ENCODE measurements at places on chromosomes 5 and 9.

DNA sequence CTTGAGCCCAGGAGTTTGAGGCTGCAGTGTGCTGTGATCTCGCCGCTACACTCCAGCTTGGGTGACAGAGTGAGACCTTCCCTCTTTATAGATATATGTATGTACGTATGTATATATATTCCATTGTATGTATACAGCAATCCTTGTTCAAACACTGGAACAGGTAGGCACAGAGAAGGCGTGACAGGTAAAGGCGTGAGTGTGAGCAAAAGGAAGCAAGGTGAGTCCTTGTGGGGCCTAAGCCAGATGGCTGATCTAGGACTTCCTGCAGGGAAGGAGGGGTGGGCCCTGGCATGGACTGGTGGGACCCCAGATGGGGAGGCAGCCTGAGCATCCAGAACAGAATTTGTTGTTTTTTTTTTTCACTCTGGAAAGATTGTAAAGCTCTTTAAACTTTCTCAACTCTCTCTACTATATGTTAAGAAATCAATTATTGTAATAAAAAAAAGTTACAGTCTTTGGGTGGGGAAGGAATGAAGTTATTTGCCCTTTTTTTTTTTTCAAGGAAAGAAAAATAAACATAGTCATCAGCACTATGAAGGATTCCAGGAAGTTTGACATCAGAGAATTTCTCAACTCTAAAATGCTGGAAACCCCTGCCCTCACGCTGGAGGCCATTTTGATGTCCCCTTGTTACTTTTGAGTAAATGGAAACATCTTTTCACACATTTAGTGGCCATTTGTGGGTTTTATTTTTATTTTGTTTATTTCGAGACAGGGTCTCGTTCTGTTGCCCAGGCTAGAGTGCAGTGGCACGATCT is 38.9 kb upstream of the STXBP1 start:
- no peak for DNase-seq

GRCh38 chr9:88342246-88342645 is 46.0 kb upstream of the SPIN1 start:
- no peak for DNase-seq

- no peak for DNase-seq
Observed at GRCh38 chr5:173829826-173830225, 58.3 kb upstream of the CPEB4 start.

GRCh38 chr5:31937226-31937625 is 236.9 kb downstream of the GOLPH3 start:
- no peak for DNase-seq

DNA sequence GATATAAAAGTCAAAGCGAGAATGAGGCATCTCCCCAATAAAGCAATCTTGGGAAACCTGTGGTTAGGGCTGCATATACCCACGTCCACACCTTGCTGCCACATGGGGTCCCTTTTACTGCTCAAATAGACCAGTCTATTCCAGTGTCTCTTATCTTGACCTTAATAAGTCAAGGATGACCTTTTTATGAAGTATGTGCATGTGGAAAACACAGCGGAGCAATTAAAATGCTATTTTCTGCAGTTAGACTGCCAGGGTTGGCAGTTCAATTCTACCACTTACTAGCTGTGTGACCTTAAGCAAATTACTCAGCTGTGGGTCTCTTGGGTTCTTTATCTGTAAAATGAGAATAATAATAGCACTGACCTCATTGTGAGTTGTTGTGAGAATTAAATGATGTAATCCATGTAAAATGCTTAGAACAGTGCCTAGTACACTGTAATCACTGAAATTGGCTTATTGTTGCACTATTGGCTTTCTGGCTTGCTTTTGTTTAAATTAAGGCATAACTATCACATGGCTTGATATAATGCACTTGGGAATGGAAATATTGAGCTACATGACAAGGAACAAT is 67.8 kb upstream of the HSPB3 start:
- no peak for DNase-seq

GRCh38 chr5:56279979-56280378 is 46.8 kb upstream of the ANKRD55 start:
- no peak for DNase-seq
